Renal cortex interstitium (tissue), 15 donors: ENCODE measurements at places on chromosomes 1 and 21. TPM values are rescaled to one million over a fixed set of nuclear protein-coding genes. Genes with fewer than 3 reads are reported as not detected.

DNA sequence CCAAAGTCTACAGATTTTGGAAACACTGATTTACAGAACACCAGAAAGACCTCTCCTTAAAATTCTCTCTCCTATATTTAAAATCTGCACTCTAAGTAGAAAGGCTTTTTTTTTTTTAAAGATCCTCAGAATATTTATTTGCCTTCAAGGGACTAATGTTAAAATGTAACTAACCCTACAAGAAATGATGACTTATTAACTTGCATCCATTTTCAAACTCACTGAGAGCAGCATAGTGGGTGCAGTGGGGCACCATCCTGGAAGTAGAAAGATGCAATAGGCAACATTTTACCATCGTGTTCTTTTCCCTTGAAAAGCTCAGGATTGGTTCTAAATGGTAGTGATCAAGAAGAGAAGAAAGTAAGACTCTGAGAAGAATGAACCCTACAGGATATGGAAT, 498.1 kb downstream of the NEGR1 start:
- DNase-seq: no peak

RIPK4 gene
- polyA plus RNA-seq: 16.8 TPM

SLAMF9 gene
- polyA plus RNA-seq: not detected

MSH4 gene
- polyA plus RNA-seq: 0.42 TPM

UBXN11 gene
- 34.0 TPM for polyA plus RNA-seq

- DNase-seq: no peak
These were observed 170.7 kb downstream of the IER5 start for GRCh38 chr1:181259026-181259745.

GBP1 gene
- 18.5 TPM for polyA plus RNA-seq

DNA sequence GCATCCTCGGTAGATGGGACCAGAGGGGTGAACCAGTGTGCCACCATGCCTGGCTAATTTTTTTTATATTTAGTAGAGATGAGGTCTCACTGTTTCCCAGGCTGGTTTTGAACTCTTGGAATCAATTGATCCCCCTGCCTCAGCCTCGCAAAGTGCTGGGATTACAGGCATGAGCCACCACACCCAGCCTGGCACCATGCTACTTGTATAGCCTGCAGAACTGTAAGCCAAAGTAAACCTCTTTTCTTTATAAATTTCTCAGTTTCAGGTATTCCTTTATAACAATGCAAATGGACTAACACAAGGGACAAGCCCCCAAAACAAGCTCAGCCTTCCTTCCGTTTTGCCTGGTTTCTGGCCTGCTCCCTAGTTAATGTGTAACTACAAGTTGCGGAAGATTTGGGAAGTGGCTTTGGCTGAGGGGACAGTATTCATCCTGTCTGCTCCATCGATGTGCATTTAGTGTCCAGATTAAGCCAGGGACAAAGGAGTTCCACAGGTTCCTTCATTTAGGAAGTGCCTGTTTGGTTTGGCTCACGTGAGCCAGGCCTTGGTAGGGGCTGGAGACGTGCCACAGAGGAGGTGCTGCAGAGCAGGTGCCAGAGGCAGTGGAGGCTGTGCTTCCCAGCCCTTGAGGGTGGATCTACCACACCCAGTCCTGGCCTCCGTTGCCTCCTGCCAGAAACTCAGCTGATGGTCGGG, 4.4 kb downstream of the AVPR1B start:
- no peak for DNase-seq

GRCh38 chr1:206497363-206497762, 10.0 kb upstream of the RASSF5 start:
- no peak for DNase-seq

DNA sequence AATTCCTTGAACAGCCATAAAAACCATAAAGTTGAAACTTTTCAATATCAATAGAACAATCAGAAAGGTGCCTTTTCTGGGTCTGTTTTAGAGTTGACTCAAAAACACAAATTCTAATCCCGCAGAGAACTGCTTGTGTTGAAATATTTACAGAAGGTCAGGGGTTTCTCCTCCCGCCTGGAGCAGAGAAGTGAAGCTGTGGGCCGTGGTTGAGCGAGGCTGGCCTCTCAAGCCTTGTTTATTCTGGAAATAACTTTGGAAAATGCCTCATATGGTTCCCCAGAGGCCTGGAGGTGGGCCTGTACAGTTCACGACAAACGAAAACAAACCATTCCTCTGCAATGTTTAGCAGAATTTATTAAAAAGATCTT, 90.8 kb upstream of the ERRFI1 start:
- DNase-seq: no peak

- DNase-seq: no peak
These were observed 120.3 kb downstream of the PROX1 start for GRCh38 chr1:214108097-214108446.

DNA sequence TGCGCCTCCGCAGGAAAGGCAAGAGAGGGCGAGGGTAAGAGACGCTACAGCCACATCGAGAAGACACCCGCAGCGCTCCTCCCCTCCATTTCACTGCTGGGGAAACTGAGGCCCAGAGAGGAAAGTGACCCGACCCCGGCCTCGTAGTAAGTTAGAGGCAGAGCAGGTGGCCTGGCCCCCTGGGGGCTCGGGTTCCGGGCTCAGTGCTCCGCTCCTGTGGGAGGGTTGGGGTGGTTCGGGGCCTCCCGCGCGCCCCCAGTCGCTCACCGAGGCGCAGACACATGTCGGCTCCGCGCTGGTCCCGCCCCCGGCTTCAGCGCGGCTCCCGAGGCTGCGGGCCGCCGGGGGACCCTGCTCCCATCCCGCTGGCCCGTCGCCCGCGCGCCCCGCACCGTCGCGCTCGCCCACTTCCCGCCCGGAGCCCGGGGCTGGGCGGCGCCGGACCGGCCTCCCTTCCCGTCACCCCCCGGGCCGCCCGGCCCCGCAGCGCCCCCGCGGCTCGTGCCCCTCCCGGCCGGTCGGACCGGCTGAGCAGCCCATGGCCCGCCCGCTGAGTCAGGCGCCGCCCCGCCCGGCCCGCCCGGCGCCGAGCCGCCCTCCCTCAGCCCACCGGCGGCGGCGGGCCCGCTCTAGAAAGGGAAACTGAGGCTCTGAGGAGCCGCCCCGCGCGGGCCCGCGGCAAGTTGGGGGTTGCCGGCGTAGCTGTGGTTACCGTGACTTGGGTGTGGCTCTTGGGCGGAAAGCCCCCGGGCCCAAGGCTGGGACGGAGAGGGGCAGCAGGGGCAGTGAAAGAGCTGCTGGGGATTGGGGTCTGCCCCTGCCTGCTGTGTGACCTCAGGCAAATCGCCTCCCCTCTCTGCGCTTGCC, at the start of gene TMEM54:
TSS of gene TMEM54 (minus strand) at position 434 of the 867 bp plus-strand sequence. CDS start at position 283, 151 bp downstream.
- DNase-seq: no peak

- DNase-seq: no peak
These were observed 10.3 kb upstream of the SPRR2B start for GRCh38 chr1:153081736-153082135.

DNA sequence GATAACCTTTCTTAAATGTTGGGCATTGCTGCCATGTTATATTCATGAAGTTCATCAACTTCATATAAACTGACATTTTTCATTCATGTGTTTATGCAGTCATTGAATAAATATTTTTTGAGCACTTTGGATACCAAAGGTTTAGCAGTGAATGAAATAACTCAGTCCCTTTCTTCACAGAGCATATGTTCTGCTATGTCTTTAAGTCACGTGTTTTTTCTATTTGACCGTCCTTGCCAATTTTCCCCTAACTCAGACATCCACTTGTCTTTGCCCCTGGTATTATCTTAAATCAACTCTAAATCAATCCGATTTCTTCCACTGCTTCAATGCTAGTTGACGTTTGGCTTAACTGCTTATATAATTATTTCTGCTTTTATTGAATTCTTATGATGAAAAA, 16.6 kb downstream of the ADARB1 start:
- no peak for DNase-seq

- no peak for DNase-seq
These were observed 103.7 kb upstream of the GNG12 start for GRCh38 chr1:67937010-67937409.

GRCh38 chr1:235919833-235920441, 53.2 kb upstream of the LYST start:
- no peak for DNase-seq

SPATA46 gene
- 0.45 TPM for polyA plus RNA-seq

- DNase-seq: no peak
These were observed 220.7 kb upstream of the VAMP3 start for GRCh38 chr1:7550261-7550865.

GRCh38 chr1:230469271-230469670, 43.1 kb upstream of the PGBD5 start:
- no peak for DNase-seq

DNA sequence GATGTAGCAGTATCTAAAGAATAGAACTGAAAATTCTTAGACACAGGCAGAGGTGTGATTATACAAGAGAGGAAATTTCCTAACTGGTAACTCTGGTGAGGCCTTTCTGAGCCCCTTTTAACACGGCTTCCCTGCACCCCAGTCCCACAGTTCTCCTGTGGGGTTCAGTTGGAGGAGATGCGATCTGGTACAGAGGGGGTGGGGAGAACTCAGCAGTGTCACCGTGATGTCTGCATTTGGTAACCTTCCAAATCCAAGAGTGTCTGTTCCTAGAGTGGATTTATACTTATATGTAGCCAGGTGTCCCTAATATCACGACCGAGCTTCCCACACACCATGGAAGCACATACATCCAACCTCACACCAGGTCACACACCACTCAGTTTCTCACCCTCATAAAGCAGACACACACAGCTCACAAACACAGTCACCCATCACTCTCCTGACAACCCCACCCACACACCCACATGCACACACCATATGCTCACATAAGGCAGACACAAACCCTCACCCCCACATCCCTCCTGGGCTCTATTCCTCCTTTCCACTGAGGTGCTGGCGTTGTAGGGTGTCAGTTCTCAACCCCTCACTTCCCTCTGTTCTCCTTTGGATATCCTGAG, 48.5 kb downstream of the RHBG start:
- no peak for DNase-seq

- DNase-seq: no peak
These were observed 55.9 kb downstream of the SEC16B start for GRCh38 chr1:177913762-177914540.

BTBD8 gene
- polyA plus RNA-seq: 7.7 TPM

- DNase-seq: no peak
These were observed 992.7 kb downstream of the TTLL7 start for GRCh38 chr1:83006271-83006670.

SH2D1B gene
- 0.39 TPM for polyA plus RNA-seq

DNA sequence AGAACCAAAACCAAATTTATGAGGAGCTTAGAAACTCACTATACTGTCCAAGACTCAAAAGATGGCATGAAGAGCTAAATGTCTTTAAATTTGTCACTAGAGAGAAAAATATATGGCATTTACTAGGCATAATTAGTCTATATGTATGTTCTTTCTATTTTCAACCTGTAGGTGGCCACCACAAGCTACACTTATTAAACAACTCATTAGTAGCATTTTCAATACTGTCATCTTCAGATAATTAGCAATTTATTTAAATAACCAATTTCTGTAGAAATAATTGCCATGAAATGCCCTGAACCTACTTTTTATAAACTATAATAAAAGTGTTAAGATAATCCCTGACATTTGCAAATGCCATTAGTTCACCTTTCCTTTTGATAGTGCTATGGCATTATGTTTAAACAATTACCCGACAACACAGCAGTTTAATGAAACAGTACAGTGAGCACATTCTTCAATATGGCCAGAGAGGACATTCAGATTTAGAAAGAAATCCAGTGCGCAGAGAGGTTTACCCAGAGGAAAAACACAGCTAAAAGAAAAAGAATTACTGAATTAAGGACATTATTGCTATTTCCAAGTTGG, 522.5 kb downstream of the PTBP2 start:
- no peak for DNase-seq

DNA sequence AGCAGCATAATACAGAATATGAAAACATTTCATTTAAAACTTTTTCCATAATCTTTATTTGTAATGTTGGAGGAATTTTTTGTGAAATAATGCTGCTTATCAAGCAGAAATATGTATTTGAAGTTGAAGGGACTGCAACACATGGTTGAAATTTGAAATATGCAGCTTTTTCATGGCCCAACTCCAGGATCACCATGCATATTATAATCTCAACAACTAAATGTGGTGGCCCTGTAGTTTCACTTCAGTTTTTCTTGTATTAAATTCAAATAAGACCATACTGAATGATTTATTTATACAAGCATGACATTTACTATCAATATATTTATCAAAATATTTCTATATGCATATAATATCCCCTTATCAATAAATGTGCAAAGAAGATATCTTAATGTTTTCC, 157.7 kb upstream of the LHX8 start:
- no peak for DNase-seq

- no peak for DNase-seq
These were observed 53.4 kb upstream of the COX20 start for GRCh38 chr1:244782056-244782455.

NBPF6 gene
- not detected for polyA plus RNA-seq

DNA sequence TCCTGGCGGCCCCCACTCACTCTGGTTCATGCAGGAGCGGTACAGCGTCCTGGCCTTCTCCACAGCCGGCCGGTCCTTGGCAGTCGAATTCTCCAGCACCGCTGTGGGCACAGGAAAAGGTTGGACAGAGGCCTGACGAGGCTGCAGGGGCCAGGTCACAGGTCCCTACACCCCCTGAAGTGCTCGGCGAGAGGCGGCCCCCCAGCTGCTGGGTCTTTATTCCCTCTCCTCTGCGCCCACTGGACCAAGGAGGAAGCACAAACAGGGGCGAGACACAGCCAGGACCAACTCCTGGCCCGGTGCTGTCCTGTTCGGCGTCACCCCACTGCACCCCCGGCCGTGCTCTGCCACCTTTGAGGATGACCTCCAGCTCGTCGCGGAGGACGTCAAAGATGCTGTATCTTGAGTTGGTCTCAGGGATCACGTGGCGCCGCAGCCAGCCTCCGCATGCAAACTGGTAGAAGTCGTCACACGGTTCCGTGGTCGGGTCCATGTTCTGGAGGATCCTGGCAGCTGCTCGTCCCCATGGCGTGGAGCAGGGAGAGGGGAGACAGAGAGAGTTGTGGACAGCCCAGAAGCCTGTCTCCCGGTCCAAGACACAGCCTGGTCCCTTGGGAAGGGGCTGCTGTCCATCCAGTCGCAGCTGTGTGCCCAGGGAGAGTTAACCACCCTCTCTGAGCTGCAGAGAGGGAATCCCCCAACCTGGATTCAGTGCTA, 22.9 kb downstream of the PRXL2B start:
- no peak for DNase-seq

- no peak for DNase-seq
These were observed 45.2 kb upstream of the ACTL8 start for GRCh38 chr1:17709981-17710380.

PTGFRN gene
- polyA plus RNA-seq: 52.8 TPM

SHE gene
- polyA plus RNA-seq: 10.4 TPM

GRCh38 chr1:89881415-89882058, 60.7 kb downstream of the LRRC8D start:
- no peak for DNase-seq

GRCh38 chr1:108072776-108073175, 107.8 kb upstream of the VAV3 start:
- DNase-seq: no peak

- DNase-seq: no peak
These were observed 50.6 kb downstream of the TNFRSF8 start for GRCh38 chr1:12113433-12114339.

GRCh38 chr1:192547501-192547900, 28.1 kb upstream of the RGS1 start:
- no peak for DNase-seq

GRCh38 chr1:113859478-113860175, 11.9 kb downstream of the PTPN22 start:
- DNase-seq: no peak
